ENCODE measurements at places on chromosomes 5 and 9.

DNA sequence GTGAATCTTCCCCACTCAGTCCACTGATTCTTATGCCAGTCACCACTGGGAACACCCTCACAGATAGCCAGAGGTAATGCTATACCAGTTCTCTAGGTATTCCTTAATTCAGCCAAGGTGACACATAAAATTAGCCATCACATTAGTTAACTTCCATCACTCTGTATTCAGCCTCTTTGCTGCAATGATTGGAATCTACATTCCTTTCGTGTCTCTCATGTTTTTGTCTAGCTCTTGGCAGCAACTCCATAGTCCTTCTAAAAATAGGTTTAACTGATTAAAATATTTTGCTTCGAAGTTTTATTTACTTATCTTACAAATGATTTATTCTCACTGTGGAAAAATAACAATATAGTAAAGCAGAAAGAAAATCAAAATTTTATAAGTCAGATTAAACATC lies 19.6 kb upstream of the RNF20 start:
- DNase-seq = no peak

- peak; percentile 86 for DNase-seq
These were observed 351.1 kb upstream of the RIOK2 start for GRCh38 chr5:97534166-97534565.

- DNase-seq = no peak
These were observed 515 bp upstream of the F2R start for GRCh38 chr5:76715486-76715735.

- no peak for DNase-seq
These were observed 20.7 kb downstream of the TTC1 start for GRCh38 chr5:160029540-160030139.

- DNase-seq = no peak
These were observed 170.2 kb downstream of the HSD17B3 start for GRCh38 chr9:96131825-96132224.

DNA sequence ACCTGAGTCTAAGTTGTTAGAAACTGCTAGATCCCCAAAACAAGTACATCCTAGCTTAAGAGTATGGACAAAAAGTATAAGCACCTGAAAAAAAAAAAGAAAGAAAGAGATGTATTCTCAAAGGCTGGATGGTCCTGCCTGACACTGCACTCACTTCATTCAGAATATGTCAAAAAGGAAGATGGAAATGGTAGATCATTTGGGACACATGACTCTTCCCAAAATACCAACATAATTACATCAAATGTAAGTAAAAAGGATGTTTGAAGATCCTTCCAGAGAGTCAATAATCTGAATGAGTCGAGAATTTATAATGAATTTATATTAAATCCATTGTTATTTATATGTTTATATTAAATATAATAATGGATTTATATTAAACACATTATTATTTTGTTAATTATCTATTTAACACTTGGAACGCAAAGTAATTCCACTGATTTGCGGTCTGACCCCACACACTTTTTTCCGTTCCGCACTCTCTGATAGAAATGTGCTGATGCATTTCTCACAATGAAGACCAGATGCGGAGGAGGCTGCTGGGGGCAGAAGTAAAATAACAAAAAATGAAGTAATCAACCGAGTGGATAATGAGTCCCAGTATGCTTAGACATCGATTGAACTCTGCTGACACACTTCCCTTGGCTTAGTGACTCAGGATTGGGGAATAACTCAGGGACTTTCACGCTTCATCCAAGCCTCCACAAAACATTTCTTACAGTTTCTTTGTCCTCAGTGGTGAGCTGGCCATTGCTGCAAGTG lies 201.2 kb downstream of the ADAMTS12 start:
- peak; percentile 82 for DNase-seq

DNA sequence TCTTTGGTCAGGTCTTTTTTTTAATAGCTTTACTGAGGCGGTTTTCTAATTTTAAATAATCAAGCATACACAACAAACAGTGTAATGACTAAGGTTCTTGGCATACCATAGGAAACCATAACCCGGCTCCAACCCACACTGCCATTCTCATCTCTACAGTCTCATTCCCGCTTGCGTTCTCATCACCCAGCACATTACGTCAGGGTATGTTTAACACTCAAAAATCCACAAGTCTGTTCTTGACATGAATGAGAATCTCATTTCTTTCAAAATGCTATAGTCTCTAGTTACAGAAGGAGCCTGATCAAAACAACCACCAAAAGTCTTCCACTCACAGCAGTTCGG lies 505 bp downstream of the C5orf34 start:
- DNase-seq = peak; percentile 29

- DNase-seq = no peak
These were observed 23.3 kb downstream of the PTGES2 start for GRCh38 chr9:128104171-128104618.

DNA sequence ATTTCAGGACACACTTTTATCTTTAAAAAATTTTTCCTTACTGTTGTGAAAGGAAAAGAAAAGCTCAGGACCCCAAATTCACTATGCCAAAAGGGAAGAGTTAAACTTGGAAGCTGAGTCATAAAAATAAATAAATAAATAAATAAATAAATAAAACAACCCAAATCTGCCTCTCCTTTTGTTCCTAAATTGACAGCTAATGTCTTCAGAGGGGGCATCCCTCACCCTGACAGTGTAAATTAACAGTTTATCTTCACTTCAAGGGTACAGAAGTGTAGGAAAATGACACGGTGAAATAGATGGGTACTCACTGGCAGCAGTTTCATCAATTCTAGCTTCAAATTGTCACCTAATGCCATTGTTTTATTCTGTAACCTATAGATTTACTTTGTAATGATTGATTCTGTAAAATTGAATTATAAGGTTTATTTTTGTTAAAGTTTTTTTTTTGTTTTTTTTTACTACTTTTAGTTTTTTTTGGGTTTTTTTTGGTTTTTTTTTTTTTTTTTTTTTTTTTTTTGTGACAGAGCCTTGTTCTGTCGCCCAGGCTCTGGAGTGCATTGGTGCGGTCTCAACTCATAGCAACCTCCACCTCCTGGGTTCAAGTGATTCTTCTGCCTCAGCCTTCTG lies 18.5 kb upstream of the ANXA1 start:
- DNase-seq = no peak

GRCh38 chr9:78574354-78575045 lies 277.6 kb downstream of the PSAT1 start:
- DNase-seq = peak; percentile 48

- no peak for DNase-seq
These were observed 83.2 kb downstream of the WNK2 start for GRCh38 chr9:93267091-93267541.

DNA sequence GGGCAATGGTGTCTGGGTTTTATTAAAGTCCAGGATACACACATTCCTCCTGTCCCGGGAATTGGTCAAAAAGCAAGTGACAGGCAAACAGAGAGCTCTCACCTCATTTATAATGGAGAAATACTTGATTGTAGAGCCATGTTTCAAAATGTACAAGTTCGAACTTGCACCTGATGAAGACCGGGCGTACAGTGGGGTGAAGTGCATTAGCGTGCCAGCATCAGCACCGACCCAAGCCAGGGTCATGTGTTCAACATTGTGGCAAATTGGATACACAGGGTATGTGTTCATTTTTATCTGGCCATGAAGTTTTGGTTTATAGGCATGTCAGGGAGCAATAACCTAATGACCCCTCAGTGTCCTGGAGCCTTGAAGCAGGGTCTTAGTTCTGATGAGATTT lies 472.5 kb downstream of the IRX1 start:
- DNase-seq = no peak

DNA sequence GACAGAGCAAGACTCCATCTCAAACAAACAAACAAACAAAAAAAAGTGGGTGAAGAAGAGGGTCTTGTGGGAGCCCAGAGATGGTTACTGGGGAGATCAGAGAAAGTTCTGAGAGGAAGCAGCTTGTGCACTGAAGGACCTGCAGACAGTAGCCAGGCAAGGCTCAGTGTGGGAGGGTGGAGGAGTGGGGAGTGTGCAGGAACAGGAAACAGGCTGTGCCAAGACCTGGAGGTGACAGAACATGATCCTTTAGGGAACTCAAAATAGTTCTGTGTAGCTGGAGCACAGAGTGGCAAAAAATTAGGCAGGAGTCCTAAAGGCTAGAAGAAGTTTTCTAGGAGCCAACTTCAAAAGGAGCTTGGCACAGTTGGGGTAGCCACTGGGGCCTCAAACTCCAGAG lies 19.2 kb upstream of the NANS start:
- DNase-seq = no peak

DNA sequence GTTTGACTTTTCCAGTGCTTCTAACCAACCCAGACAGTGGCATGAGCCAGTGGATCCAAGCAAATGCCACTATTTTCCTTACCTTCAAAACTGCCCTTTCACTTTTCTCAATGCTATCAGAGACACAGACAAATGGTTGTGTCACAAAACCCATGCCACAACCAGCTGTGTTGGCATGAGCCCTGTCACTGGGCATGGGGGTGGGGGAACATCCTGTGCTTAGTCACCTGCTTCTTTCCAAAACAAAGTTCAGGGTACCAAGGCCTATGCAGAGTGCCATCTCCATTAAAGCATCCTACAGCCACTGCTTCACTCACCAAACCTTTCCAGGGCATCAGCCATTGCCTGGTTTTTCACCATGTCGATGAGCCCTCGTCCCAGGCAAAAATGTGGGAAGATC lies 30.1 kb downstream of the NIPSNAP3B start:
- DNase-seq = no peak

DNA sequence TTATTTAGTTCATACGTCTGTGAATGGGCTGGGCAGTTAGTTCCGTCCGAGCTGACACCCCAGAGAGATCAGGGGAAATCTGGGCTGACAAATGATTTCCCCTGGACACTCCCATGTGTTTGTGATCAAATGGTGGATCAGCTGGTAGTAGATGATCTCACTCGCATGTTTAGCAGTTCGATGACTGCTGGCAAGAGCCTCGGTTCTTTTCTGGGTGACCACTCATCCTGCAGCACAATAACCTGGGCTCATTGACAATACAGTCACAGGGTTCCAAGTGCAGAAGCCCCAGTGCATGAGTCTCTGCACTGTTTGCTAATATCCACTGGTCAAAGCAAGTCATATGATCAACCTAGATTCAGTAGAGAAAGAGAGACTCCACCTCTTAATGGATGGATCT lies 155.9 kb downstream of the NR2F1-AS1 start:
- DNase-seq = no peak

DNA sequence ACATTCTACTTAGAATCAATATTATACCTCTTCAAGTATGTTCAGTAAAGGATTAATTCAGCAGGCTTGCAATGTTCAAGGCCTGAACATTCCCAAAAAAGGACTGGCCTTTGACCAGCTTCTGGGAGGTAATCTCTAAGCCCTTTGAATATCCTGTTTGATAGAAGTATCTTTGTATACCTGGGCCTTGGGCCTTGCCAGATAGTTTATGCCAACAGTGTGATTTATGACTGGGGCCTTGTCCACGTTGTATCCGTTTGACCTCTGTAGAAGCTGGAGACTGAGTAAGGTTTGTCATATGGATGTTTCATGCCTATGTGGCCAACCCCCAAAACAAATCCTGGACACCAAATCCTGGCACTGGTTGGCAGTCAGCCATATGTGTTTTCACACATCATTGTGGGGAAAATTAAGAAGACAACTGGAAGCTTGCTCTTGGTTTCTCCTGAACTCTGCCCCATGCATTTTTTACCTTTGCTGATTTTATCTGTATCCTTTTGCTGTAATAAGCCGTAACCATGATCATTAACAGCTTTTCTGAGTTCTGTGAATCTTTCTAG lies 92.1 kb downstream of the RMI1 start:
- DNase-seq = no peak

GRCh38 chr5:180787711-180788431 lies 14.7 kb downstream of the MGAT1 start:
- DNase-seq = no peak

DNA sequence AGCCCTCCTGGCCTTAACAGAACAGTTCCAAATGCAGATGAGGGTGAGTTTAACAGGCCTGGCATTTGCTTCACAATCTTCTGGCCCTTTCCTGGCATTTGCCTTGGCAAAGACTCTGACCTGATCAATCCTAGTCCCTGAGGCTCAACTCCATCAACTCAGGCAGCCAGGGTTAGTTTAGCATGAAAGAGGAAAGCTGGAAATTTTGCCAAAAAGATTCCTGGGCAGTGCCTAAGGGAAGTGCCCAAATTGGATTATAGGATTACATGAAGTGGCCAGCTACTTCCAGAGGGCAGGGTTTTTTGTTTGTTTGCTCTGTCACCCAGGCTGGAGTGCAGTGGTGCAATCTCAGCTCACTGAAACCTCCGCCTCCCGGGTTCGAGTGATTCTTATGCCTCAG lies 36.8 kb downstream of the PCDHAC2 start:
- no peak for DNase-seq

- DNase-seq = no peak
These were observed 2.4 kb upstream of the SMC2 start for GRCh38 chr9:104091708-104092107.

DNA sequence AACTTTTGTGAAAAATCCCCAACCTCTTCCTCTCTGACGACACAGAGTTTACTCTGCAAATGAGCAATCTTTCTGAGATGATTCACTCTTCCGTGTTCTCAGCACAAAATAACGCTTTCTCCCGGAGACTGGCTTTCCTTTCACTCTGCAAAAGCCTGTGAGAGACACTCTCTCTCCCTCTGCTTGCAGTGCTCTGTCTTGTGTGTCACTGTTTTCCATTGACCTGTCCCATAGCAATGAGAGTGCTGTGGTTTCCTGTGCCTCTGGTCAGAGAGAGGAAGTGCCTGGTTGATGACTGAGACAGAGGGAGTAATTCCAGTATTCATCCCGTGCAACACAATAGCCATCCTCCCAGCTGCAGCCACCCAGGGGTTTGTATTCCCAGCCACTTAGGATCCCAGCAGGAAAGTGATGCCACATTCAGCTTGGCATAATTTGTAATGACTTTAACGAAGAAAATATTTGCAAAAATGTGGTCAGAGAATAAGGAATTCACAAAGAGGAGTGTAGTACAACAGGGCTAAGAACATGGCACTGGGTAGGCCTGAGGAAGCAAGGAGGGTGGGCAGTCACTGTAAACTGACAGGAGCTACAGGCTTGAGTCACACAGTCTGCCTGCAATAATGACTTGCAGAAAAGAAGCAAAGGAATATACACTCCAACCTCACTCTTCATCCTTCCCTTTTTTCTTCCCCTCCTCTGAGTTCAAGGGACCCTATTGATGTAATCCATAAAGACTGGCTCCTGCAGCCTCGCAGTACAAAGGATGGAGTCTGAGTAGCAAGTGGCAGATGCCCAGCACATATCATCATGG lies 463.5 kb upstream of the RGMB start:
- peak; percentile 69 for DNase-seq

DNA sequence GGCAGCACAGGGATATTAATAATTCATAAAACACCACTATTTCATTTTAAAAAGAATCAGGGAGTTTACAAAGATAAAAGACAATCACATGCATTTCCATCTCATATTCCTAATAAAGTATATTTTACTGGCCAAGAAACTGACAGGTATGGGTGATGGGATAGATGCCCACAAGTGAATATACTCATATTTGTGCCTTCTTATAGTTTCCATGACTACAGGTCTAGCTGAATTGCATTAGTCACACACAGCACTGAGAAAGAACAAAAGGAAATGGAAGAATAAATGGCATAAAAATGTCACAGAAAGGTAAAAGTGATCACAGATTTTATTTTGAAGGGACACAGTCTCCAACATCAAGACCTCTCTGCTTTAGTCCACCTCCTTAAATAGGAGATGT lies 193.5 kb downstream of the PLK2 start:
- DNase-seq = no peak
